AG04449 (cell line): ENCODE measurements at places on chromosomes 7 and 10.

DNA sequence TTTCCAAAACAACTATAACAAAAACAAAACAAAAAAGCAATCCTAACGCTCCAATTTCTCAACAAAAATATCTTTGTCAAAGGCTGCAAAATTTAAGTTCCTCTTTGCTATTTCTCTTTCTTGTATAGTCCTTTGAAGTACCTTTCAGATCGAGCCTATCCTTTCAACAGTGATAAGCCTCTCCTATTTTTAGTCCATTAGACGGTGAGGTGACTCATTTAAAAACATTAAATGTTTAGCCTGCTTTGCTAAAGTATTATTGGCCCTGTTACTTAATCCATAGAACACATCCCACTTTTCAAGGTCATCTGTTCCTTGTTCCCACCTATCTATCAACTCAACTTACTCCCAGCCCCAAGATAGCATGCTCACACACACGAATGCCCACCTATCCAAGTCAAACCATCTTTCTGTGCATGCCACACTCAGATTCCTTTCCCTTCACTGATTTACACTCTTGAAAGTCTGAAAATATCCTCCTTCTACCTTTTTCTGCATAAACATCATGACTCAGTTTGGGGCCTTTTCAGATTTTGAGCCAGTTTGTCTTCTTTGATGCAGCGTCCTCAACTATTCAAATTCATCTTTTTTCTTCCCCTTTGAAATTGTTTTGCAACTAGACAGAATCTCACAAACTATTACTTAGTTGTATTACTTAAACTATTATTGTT is 224.9 kb upstream of the TMEM229A start:
- DNase-seq, result no peak

GRCh38 chr10:19847321-19847720 is 31.1 kb downstream of the PLXDC2 start:
- DNase-seq, result no peak

DNA sequence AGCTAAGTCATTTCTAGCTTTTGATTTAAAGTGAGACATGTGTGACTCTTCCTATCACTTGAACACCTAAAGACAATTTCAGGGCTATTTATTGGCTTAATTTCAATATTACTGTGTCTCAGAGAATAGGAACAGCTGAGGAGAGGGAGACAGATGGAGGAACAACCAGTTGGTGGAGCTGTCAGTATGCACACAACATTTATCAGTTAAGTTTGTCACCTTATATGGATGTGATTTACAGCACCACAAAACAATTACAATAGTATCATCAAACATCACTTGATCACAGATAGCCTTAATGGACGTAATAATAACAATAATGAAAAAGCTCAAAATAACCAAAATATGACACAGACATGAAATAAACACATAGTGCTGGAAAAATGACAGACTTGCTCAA is 129.6 kb downstream of the NPSR1 start:
- no peak for DNase-seq

DNA sequence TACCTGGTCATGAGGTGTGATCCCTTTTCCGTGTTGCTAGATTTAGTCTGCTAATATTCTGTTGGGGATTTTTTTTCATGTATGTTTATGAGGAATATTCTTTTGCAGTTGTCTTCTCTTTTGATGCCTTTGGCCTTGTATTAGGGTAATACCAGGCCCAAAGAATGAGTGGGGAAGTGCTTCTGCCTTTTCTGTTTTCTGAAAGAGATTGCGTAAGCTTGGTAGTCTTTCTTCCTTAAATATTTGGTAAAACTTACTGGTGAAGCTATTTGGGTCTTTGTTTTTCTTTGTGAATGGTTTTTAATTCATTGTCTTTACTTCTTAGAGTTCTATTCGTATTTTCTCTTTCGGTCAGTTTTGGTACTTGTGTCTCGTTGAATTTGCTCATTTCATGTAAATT is 51.1 kb downstream of the SHH start:
- DNase-seq, result no peak

DNA sequence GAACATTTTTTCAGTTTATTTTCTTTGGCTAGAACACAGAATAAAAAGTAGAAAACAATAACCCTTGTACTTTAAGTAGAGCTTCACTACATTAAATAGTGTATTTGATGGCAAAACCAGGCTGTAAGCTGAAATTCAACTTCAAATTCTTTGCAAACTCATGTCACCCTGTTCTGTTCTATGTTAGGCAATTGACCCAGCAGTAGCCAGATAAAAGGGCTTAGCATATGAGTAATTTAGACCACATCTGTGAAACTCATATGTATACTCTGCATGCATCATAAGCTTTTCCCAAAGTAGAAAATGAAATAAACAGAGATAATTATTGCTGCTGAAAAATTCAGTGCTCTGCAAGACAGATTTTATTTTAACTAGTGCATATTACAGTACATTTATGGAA is 150.2 kb downstream of the GNAI1 start:
- DNase-seq, result peak; percentile 72

GRCh38 chr10:73836427-73836980 is 25.1 kb upstream of the NDST2 start:
- DNase-seq, result no peak
